Gastrocnemius medialis (tissue), 4 donors: ENCODE measurements at places on chromosomes 2 and 18. TPM values are rescaled to one million over a fixed set of nuclear protein-coding genes. Genes with fewer than 3 reads are reported as not detected.

ZNF407 gene
- 5.9 TPM for total RNA-seq

DAPL1 gene
- not detected for total RNA-seq

ANKRD62 gene
- total RNA-seq: not detected

SCTR gene
- not detected for total RNA-seq

DHRS9 gene
- total RNA-seq: 0.33 TPM

C2orf80 gene
- not detected for total RNA-seq

WDPCP gene
- 17.5 TPM for total RNA-seq

BCL11A gene
- total RNA-seq: 0.04 TPM

DNA sequence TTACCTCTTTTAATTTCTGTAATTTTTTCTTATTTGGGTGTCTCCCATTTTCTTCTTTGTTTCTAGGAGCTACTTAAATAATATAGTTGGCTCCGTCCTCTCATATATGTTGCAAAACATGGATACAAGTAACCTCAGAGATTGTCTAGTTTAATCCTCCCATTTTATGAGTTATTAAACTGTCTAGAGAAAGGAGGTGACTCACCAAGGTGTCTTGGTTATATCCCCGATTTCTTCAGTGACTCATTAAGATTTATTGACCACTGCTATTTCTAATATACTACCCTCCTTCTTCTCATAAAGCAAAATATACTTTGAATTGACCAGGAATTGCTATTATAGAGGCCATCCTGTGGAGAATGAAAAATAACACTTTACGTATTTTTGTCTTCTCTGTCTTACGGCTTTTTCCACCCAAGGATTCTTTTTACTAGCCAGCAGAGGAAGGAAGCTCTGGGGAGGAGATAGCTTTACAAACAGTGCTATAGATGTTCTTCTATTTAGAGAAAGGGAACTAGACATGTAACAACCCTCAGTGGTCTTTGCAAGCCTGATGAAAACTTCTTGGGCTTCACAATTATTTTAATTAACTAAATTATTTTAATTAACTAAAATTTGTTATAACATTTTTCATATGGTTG is 300.4 kb upstream of the TNP1 start:
- no peak for DNase-seq

GRCh38 chr2:204249437-204249836 is 295.8 kb upstream of the PARD3B start:
- DNase-seq: no peak

GRCh38 chr2:117481608-117482007 is 332.9 kb upstream of the DDX18 start:
- DNase-seq: no peak

- no peak for DNase-seq
These were observed 195.7 kb downstream of the CDH20 start for GRCh38 chr18:61528961-61529360.

GRCh38 chr2:235467588-235467987 is 26.3 kb upstream of the AGAP1 start:
- no peak for DNase-seq

- no peak for DNase-seq
These were observed 126.3 kb upstream of the TACR1 start for GRCh38 chr2:75325594-75325993.
